ENCODE measurements at places on chromosomes 7 and 10.

DNA sequence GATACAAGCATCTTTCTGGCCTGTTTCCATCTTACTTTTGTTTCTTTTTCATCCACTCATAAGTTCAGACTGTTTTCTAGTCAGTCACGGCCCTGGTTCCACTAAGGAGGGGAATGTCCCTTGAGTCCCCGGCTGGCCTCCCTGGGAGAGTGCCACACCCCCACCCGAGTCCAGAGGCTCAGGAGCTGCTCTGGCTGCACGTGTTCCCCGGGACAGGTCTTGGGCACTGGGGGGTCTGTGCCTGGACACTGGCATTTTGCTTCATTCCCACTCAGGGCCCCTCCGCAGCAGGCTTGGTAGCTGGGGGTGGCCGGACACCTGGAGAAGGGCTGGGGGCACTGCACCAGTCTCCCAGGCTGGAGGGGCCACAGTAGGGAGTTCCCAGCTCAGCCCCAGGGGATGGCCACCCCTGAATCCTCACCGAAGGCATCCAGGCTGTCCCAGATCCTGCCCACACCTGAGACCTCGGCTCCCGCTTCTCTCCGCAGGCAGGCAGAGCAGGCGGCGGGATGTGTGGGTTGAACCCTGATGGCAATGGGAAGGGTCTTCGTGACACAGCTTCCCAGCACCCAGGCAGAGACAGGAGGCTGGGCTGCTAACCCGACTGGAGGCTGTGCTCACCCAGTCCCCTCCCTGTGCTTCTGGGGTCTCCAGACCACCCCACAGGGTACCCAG is 92.3 kb downstream of the BMS1 start:
- no peak for DNase-seq

GRCh38 chr7:17269341-17270221 is 28.9 kb upstream of the AHR start:
- DNase-seq: no peak

GRCh38 chr7:107951172-107951787 is 51.7 kb downstream of the LAMB1 start:
- no peak for DNase-seq

DNA sequence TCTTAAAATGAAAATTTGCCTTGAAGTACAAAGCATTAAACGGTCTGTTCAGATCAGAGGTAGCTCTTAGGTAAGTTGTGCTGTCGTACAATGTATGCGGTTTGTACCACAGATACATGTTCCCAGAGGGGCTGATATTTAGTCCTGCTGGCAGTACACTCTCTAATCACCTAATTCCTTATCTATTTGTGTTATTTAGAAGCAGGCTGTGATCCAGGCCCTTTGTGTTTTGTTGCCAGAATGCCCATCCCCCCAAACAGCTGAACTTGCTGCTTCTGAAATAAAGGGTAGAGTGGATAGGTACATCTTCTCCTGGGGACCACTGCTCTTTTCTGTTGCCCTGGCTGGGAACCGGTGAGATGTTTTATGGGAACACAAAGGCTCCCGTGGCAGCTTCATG is 84.5 kb downstream of the SND1 start:
- no peak for DNase-seq

GRCh38 chr10:60176925-60177324 is 212.8 kb downstream of the ANK3 start:
- no peak for DNase-seq

- DNase-seq: peak; percentile 75
Observed at GRCh38 chr7:38465956-38466355, 165.2 kb downstream of the AMPH start.

DNA sequence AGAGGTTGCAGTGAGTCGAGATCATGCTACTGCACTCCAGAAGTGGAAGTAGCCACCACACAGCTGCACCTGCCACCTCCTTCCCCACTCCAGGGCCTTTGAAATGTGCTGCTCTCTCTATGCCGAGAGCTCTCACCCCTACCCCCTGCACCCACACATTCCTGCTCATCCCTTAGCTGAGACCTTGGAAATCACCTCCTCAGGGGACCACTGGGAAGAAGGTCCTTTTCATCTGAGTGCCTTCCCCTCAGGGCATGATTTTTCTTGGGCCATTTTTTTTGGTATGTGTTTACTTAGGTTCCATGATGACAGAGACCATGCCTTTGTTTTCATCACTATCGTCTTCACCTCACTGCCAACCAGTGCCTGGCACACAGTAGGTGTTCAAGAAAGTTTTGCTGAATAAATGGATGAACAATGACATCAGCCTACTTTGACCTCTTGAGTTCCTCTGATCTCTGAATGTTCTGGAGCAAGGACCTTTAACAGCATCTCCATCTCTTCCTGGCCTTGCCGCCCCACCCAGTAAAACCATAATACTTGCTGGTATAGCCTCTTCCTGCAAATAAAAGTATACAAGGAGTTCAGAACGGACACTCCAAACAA is 166.6 kb upstream of the KLF14 start:
- no peak for DNase-seq

GRCh38 chr7:107879400-107880035 is 11.5 kb upstream of the DLD start:
- DNase-seq: peak; percentile 59

Data from foreskin melanocyte (primary cell).